ENCODE measurements at places on chromosomes 16 and 17.
A peak's percentile ranks its signal among the peaks of the same experiment; 100 is the strongest.

DNA sequence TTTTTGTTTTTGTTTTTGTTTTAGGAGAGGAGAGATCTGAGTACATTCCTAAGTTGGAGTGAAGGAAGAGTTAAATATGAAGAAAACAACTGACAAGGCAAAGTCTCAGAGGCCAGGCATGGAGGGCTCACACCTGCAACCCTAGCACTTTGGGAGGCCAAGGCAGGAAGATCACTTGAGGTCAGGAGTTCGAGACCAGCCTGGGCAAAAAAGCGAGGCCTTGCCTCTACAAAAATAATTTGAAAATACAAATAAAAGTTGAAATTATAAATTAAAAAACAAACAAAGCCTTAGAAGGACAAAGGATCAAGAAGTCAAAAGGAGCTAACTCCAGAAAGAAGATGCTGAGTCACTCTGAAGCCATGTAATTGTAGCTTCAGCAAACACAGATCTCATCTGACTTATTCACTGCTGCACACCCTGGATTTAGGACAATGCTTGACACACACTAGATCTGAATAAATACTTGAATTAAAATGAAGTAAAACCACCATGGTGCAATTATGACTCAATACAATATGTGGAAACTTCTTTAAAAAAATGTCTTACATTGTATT lies 9.1 kb downstream of the CEP20 start:
- DNase-seq, result no peak

GRCh38 chr17:44688675-44689476 lies 700 bp downstream of the CCDC43 start:
- DNase-seq, result no peak

- DNase-seq, result no peak
Measured at GRCh38 chr17:27276653-27277156, 17.2 kb upstream of the WSB1 start.

GRCh38 chr17:77948690-77949114 lies 9.8 kb upstream of the TNRC6C start:
- DNase-seq, result peak; percentile 31

DNA sequence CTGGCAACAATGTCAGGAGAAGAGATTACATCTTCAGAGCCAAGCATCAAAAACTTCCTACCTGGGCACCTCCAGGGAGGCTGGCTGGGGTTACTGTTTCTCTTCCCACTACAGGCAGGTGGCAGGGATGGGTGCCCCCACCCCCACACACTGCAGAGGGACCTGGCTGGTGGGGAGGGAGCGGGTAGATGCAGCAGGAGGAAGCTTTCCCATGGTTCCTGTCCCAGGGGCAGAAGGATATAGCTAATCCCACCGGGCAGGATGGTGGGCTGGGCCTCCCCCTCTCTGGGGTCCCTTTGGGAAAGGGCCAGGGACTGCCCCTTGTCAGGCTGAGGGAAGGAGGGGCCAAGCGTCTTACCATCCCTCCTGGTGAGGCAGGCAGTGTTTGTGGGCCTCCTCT lies 16.7 kb upstream of the MTMR4 start:
- DNase-seq, result peak; percentile 32

- DNase-seq, result no peak
Measured at GRCh38 chr17:31686495-31686894, 172.5 kb downstream of the COPRS start.

DNA sequence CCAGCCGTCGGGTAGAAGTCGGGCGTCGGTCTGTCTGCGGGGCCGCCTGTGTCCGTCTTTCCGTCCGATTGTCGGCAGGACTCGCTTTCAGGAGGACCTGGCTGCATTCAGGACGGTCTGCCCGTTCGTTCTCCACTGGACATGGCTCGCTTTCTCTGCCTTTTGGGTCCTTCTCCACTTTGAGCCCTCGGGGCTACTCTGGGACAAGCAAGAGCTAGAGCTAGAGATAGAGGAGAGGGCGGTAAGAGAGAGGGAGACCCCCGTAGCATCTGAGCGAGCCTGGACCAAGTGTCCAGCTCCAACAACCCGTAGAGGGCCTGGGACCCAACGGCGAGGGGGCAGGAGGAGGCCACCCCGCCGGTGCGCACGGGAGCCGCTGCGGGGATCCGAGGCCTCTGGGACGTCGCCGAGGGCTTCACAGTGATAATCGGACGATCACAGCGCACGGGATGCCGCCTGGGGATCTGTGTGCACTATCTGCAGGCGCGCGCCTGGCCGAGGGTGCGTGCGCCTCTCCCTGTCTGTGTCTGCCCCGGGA lies 4.5 kb downstream of the TBX4 start:
- no peak for DNase-seq

- DNase-seq, result no peak
Measured at GRCh38 chr16:30068750-30069610, 3.4 kb downstream of the ALDOA start.

GRCh38 chr17:19303367-19303776 lies 59.2 kb downstream of the B9D1 start:
- DNase-seq, result no peak

DNA sequence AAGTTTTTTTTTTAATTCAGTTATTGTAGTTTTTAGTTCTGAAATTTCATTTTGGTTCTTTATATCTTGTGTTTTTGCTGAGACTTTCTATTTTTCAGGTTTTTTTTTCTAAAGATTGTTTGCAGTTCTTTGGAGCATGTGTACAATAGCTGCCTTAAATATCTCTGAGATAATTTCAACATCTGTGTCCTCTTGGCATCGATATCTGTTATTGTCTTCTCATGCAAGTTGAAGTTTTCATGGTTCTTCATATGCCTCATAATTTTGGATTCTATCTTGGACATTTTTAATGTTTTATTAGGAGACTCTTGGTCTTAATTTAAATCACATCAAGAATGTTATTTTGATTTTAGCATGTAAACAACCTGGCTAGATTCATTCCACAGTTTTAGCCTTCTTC lies 22.8 kb downstream of the COX11 start:
- no peak for DNase-seq

- no peak for DNase-seq
Measured at GRCh38 chr17:45430738-45431530, 1.7 kb downstream of the ARHGAP27 start.

GRCh38 chr16:15507301-15507958 lies 73.0 kb downstream of the BMERB1 start:
- DNase-seq, result no peak
